ENCODE measurements at places on chromosomes 5 and 9. TPM values are rescaled to one million over a fixed set of nuclear protein-coding genes. Genes with fewer than 3 reads are reported as not detected.

GPR21 gene
- 4.1 TPM for total RNA-seq

SLC2A8 gene
- total RNA-seq = 18.0 TPM

SLC27A6 gene
- total RNA-seq = not detected

RICTOR gene
- total RNA-seq = 23.1 TPM

NAA35 gene
- 19.3 TPM for total RNA-seq

FRRS1L gene
- total RNA-seq = not detected

INSYN2B gene
- not detected for total RNA-seq

STK32A gene
- total RNA-seq = not detected

RANBP3L gene
- total RNA-seq = not detected

CER1 gene
- total RNA-seq = not detected

ATP6V0E1 gene
- total RNA-seq = 41.9 TPM

GRCh38 chr9:105438141-105438806 is 9.6 kb upstream of the FSD1L start:
- no peak for DNase-seq

- DNase-seq = no peak
These were observed 127.6 kb downstream of the SLF1 start for GRCh38 chr5:94745786-94746730.

- DNase-seq = no peak
These were observed 9.3 kb upstream of the MEGF9 start for GRCh38 chr9:120723565-120723964.

- DNase-seq = no peak
These were observed 122.2 kb upstream of the ACOT12 start for GRCh38 chr5:81516091-81516490.

DNA sequence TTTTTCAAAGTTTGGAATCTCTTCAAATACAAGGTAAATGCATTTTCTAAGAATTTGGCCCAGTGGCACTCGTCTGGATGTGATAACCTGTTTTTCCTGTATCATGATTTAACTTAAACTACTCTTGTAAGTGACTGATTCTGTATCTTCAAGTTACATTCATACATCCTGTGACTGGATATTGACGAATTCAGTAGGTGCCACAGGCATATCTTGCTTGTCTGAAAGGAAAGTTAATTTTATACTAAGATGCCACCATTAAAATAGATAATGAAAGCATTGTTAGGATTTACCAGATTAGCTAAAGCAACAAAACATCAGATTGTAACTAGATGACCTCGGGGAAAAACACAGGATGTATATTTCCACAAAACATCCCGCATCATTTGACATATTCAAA is 175.3 kb upstream of the ZNF608 start:
- no peak for DNase-seq

DNA sequence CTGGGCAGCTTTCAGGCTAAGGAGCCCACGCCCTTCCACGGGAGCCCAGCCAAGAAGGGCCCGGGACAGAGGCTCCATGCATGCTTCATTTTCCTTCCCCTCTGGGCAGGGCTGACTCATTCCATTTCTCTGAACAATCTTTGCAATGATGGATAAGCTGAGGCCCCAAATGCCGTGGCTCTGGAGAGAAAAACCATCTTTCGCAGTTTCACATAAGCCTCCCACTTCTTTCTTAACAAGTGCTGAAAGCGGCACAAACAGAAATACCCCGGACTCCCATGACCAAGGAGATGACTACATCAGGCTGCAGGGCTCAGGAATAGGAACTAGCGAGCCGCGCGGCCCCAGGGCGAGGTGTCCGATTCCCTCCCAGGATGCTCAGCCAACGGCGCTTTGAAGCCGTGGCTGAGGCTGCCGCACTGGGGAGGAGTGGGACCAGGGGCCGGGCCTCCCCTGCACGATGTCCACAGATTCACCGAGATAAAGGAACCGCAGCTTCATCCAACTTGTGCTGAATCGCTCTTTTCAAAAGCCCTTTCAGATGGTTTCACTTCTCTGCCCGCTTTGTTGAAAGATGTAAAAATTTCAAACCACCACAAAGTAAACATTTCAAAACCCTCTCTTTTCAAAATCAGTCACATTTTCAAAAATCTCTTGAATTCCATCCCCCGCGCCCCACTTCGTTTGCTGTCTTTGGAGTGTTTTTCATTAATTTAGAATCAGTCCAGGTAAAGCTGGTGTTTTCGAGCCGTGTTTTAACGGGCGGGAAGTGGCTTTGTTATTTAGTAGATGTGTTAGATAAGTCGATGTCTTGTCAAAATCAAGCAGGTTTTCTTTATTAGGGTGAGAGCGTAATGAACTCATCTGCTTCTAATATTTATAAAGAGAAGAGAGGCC is 96.5 kb upstream of the LMX1B start:
- peak; percentile 24 for DNase-seq

DNA sequence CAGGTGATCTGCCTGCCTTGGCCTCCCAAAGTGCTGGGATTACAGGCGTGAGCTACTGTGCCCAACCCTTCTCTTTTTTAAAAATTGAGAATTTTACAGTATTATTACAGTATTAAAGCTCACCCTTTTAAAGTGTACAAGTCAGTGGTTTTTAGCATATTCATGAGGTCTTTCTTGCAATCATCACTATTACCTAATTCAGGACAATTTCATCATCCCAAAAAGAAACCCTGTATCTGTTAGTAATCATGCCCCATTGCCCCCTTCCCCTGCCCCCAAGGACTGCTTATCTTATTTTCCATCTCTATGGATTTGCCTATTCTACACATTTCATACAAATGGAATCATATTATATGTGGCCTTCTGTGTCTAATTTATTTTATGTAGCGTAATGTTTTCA is 22.6 kb upstream of the MEGF9 start:
- DNase-seq = no peak

DNA sequence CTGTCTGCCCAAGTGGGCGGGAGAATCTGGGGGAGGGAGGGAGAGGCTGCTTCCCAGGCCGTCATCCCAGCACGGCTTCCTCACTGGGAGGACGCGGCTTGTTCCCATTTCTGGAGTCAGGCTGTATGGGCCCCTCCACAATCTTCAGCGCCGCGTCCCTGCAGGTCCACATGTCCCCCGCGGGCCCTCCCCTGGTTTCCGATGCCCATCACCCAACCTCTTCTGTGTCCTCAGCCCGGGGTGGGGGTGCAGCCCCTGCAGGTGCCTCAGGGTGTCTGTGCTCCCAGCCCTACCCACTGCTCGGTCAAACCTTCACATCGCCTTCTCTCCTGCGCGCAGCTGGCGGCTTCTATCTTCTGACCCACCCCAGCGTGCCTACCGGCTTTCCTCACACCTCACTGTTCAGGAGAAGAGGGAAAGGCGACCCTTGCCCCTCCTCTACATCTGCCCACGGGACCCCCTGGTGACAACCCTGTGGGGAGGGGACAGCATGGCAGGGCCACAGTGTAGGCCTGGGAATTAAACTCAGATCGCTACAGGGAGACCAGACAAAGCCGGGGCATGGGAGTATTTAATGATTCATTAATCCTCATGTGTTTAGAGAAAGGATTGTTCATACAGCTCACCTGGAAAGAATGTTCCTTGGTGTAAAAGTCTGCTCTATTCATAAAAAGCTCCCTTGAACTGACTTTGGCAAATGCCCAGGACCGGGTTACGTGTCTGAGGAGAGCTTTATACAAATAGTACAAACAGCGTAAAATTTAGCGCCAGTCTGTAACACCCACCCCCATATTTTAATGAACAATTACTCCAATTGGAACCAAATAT is 145.1 kb downstream of the IRX1 start:
- no peak for DNase-seq

DNA sequence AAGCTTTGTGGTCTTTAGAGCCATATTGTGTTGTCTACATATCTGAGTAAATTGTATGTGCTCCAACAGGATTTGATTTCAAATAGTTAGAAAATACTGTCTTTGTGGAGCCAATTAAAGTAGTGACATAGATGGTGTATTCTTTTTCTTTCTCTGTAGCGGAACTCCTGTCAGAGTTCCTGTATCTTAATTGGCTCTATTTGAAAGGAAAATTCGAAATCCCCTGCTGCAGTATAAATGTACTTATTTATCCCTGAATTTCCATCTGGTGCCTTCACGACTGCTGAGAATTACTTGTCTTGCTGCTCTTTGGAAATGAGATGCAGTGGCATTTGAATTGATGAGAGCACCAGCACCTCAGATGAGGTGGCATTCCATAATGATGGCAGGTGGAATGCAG is 546.7 kb upstream of the SGCD start:
- DNase-seq = no peak

DNA sequence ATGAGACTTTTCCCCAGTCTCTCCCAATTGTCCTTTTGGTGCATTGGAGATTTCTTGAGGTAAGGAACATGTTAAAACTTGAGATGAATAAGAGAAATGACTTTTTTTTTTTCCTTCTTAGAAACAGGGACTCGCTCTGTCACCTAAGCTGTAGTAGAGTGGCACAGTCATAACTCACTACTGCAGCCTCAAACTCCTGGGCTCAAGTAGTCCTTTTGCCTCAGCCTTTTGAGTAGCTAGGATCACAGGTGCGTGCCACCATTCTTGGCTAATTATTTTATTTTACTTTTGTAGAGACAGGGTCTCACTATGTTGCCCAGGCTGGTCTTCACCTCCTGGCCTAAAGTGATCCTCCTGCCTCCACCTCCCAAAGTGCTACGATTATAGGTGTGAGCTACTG is 25.9 kb downstream of the CDC42SE2 start:
- no peak for DNase-seq

- DNase-seq = peak; percentile 8
These were observed 5.8 kb upstream of the PSMB7 start for GRCh38 chr9:124420991-124421543.

- no peak for DNase-seq
These were observed 32.5 kb downstream of the SGCD start for GRCh38 chr5:156359476-156359875.

DNA sequence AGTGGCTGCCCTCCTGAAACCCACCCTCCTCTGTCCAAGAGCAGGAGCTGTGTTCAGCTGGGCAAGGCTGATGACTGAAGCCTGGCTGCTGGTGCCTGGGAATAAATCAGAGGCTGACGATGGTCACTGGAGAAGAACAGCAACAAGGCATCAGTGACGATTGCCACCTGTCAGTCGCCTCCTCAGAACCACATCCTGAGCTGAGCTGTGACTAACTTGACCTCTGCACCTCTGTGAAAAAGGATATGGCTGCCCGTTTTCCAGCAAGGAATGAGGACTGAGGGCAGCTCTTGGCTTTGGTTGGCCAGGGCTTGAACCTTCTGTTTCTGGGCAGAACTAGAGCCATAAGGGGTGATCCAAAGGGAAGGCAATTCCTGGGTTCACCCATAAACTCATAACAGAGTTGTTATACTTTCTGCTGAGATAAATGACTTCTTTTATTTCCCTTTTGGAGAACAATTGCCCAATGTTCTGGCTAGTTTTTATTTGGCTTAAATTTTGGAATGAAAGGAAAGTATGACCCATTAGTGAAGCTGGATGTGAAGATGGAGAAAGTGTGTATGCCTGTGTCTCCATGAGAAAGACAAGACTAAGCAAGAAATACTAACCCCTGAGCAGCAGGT is 40.1 kb downstream of the TRIP13 start:
- DNase-seq = no peak

GRCh38 chr9:85430659-85431338 is 311.0 kb downstream of the AGTPBP1 start:
- DNase-seq = no peak

DNA sequence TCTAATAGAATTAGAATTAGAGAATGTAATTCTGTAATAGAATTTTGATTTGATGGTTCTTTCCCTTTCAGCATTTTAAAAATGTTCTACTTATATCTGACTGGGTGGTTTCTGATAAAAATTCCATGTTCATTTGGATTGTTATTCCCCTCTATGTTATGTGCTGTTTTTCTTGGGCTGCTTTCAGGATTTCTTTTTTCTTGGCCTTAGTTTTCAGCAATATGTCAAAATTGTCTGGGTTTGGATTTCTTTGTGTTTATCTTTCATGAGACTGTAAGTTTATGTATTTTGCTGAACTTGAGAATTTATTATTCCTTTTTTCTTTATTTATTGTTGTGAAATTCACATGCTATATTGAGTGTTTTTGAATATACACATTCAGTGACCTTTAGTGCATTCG is 189.1 kb downstream of the RANBP17 start:
- no peak for DNase-seq

GRCh38 chr9:120403543-120403856 is 176.5 kb downstream of the CDK5RAP2 start:
- no peak for DNase-seq

GRCh38 chr5:74013222-74013621 is 387.2 kb downstream of the ARHGEF28 start:
- no peak for DNase-seq

DNA sequence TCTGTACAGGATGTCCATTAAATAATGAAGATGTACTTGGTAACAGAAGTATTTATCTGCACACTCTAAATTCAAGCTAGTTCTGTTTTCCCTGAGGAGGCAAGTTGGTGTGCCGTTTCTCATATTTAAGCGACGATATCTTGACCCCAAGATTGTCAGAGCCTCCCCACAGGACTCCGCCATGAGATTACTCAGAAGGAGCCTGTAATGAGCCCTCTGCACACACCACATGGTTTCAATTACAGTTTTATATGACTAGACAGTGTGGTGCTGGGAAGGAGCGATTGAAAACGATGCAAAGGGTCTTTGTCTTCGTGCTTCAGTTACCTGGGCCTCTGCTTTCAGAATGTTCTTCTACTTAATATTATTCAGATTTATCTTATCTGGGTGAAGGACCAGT is 840.4 kb upstream of the WWC1 start:
- no peak for DNase-seq

GRCh38 chr9:137974746-137975526 is 97.4 kb downstream of the CACNA1B start:
- no peak for DNase-seq

DNA sequence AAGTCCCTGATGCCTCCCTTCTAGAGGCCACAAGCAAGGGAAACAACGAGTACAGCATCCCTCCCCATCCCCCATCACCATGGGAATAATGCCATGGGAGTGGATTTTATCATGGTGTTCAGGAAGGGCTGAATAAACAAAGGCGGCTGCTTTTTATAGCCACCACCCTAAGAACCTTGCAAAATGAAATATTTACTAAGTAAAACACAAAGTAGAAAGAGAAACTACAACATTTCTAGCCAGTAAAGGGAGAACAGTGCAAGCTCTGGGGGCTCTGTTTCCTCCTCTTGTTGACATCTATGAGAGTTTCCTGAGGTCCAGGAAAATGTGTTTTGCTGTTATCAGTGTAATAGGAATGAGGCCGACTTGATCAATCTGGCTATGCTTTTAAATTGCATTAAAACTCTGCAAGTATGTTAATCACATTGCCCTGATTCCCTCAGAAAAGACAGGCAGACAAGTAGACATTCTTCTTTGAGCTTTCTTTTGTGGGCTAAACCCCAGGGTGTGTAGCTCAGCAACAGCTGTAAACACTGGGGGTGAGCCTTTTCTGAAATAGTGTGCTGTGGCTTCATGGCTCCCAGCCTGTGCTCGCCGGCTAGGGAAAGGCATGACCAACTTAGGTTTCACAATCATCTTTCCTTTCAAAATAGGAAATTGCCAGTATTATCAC is 31.1 kb downstream of the SV2C start:
- no peak for DNase-seq

DNA sequence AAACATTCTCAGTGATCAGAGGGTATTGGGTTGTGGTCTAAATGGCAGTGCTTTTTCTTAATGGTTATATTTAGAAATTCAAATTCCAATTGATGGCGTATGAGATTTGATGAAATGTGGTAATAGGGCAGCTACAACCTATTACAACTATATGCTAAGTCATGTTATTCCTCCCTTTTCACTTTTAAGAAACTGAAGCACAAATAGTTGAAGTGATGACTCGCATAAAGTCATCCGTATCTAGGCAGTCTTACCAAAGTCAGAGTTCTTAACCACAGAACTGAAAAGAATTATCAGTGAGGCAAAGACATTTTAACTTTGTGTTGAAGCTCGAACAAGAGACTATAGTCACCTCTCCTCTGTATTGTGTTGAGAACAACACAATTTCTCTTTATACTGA is 28.2 kb downstream of the C9orf152 start:
- no peak for DNase-seq

- DNase-seq = peak; percentile 83
These were observed 2.4 kb downstream of the LTC4S start for GRCh38 chr5:179795863-179796833.
